ENCODE measurements at places on chromosomes 16 and 17.
A peak's percentile ranks its signal among the peaks of the same experiment; 100 is the strongest.

DNA sequence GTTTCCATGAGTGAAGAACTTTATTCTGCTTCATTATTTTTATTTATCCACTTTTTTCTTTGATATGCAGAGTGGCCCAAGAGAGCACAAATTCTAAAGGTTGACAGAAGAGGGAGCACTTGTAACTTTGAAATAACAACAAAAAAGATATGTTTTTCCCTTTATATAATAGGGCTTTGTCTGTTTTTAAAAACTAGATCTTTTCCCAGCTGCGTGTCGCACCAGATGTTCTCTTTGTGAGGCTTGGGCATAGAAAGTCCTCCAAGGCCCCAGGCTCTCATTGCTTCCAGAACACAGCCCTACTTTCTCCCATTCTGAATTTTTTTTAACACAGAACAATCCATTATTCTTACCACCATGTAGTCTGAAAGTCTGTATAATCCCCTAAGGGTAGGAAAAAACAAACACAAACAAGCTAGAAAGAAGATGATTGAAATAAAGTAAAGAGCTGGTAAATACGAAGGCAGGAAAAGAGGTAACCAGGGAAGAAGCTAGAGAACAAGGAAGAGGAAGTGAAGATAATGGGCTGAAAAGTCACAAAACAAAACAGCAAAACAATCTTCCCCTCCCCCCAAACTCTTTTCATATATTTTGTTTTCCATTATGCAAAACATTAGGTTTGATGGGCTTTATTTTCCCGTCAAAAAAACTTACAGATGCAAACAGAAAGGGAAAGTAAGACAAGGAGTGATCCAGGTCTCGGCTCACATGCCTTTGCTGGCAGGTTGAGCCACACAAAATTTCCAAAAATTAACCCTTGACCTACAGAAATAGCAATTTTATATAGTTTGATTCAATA is 160.4 kb downstream of the ABCA8 start:
- DNase-seq: no peak

- no peak for DNase-seq
These were observed 137.2 kb downstream of the C16orf78 start for GRCh38 chr16:49510654-49511305.

GRCh38 chr16:66416136-66416535 is 11.0 kb upstream of the BEAN1 start:
- no peak for DNase-seq

DNA sequence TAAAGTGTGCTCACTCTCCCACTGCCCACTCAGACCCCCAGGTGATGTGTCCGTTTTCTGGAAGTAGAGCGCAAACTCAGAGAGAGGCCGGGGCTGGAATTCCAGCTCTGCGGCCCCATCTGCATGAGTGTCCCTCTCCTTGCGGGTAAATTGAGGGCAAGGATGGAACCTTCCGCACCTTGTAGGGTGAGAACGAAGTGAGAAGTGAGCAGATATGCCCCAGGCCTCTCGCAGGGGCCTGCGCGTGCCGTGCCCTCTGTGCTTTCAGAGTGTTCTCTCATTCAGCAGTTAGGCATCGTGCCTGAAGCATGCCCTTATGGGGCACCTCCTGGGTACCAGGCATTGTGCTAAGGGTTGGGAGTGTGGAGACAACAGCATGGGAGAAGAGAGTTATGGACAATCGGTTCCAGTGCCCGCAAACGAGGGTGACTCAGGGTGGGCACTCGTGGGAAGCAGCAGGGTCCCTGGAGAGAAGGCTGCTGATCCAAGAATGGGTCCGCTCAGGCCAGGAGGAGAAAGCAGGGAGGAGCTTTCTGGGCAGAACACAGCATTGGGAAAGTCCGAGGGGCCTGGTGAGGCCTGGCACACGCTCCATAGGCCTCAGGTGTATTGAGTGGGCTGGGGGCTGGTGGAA is 23.8 kb downstream of the CMIP start:
- DNase-seq: no peak

DNA sequence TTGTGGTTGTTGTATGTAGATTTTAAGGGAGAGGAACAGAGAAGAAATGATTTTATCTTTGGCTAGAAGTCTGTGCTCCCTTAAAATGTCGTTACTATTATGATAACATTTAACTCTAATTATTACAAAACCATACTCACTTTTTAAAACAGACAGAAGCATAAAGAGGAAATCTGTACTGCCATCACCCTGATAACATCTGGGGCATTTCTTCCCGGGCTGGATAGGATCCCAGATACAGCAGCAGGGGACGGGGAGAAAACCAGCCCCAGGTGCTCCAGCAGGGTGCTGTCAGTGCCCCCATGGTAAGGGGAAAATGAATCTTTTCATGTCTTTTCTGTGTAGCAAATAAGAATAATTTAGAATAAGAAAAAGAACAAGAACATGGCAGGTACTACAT is 139.4 kb upstream of the IRX6 start:
- no peak for DNase-seq

- DNase-seq: no peak
These were observed 239.9 kb upstream of the TNRC6C start for GRCh38 chr17:77718669-77718961.

DNA sequence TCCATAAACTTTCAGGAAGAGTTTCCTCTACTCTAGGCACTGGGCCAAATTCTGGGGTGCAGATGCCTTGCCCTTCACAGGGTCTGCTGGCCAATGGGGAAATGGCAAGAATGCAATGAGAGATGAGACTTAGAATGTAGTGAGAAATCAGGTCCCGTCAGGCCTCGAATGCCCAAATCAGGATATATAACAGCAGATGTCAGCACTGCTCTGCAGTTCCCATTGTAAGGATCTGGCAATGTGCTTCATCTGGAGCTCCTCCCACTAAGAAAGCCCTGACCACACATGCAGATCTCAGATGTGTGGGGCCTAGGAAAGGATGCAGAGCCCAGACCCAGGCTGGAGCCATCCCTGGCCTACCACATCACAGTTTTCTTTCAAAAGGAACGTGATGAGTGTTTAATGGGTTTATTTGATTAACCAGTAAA is 13.9 kb upstream of the LPCAT2 start:
- no peak for DNase-seq

GRCh38 chr17:70028397-70028796 is 46.6 kb upstream of the KCNJ16 start:
- DNase-seq: no peak

DNA sequence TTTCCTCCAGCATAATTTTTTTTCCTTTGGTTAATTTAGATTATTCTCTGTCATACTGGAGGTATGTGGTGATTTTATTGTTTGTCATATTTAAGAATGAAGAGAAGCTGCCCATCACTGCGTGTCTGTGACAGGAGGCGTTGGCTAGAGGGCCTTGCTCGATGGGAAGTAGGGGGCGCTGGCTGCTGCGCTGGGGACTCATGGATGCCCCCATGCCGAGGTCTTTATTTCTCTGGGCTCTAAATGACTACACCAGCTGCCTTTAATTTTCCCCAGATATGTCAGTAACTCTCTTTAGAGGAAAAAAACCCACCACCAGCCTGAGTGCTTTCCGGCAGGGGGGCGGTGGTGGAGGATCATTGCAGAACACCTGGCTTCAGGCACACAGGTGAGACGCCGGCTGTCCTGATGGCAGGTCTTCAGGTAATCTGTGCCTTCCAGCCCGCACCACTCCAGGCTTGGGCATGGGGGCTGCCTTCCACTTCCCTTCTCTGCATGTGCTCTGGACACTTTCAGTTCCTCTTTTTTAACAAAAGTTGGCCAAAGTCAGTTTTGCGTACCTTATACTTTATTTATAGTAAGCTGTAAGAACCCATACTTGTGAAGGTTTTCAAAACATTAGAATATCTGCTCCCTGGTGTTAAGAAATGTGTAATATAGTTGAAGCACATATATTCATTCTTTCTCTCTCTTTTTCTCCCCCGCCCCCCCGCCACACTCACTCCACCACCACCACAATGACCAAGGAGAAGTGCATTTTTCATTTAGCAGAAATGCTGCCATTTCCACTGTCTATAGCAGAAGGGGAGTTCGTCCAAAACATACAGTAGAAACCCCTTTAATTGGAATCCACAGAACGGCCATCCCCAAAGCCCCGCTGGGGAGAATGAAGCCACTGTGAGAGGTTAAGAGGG is 192.7 kb downstream of the RPTOR start:
- peak; percentile 64 for DNase-seq

GRCh38 chr17:63460018-63460417 is 13.9 kb upstream of the CYB561 start:
- DNase-seq: no peak

DNA sequence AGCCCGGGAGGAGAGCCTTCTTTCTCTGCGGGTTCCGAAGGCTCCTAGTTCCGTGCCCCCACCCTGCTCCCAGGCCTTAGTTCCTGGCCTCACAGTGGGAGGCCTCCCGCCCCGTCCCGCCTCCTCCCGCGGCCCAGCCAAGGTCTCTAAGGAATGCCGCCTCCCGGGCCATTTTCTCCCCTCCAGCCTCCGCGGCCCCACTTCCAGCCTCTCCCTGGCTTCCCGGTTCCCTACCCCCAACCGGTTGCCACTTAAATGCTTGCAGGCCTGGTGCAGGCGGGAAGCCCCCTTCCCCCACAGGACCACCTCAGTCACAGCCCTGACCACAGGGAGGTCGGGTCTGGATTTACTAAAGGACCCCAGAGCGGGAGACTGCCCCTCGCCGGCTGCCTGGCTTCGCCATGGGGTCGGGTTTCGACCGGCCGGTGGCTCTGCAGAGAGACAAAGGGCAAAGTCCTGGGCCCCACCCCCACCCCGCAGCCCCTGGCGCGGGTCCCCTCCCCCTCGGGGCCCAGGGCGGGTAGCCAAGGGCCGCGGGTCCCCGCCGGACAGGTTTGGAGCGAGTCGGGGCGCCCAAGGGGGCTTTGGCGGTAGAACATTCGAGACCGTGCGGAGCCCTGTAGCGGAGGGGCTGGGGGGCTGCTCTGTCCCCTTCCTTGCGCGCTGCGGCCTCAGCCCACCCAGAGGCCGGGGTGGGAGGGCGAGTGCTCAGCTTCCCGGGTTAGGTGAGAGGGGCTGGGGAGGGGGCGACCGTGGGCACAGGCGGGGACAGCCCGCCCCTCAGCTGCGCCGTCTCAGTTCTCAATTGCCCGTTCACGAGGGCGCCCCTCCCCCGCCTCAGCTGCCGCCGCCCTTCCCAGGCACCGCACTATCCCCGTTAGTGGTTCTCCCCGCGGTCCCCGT is 16.4 kb downstream of the IGF2BP1 start:
- DNase-seq: no peak

DNA sequence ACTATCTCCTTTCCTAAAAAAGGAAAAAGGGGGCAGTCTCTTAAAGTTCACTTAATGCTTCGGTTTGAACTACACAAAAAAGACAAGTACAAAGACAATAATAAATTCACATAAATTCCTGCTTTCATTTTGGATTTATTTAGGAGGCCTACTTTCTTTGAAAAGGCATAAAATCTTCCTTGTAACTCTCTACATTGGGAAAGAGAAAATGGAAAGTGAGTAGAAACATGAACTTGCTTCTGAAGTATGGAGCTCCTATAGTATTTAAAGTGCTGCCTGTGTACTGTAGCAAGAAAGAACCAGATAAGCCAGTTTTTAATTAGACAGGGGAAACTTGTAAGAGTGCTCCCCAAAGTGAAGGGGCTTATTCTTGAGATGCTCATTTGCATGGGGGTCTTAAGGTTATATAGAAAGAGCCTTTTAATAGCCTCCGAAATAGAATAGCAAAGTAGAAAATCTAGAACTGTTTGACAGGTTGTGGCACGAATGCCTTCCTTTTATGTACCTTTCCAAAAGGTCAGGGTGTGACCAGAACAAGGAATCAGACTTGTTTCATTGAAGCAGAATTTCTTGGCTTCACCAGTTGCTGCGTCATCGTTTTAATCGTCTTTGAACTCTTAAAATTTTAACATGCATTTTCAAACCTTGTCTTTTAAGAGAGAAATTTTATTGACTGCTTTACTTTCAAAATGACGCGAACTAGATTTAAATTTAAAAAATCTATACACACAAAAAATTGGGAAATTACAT is 12.9 kb downstream of the GAN start:
- DNase-seq: no peak

GRCh38 chr16:57126411-57126810 is 34.0 kb downstream of the CPNE2 start:
- DNase-seq: no peak

- no peak for DNase-seq
These were observed 331.8 kb downstream of the TMEM114 start for GRCh38 chr16:8258523-8258922.

- DNase-seq: peak; percentile 78
These were observed 11.8 kb upstream of the SLFN13 start for GRCh38 chr17:35460354-35460851.

DNA sequence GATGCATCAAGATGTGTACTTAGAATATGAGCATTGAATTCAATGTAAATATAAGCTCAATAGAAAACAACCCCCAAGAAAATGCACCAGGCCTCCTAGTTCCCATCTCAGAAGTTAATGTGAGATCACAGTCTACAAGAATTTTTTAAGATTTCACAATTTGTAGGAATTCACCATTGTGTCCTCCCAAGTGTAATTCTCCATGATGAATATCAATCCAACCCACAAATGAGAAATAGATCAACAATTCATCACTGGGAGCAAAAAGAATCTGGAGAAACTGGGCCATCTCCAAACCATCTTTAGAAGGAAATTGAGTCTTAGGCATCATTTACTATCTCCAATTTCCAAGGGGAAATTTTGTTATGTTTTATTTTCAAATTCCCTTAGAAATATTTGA is 310.5 kb upstream of the GOT2 start:
- no peak for DNase-seq

DNA sequence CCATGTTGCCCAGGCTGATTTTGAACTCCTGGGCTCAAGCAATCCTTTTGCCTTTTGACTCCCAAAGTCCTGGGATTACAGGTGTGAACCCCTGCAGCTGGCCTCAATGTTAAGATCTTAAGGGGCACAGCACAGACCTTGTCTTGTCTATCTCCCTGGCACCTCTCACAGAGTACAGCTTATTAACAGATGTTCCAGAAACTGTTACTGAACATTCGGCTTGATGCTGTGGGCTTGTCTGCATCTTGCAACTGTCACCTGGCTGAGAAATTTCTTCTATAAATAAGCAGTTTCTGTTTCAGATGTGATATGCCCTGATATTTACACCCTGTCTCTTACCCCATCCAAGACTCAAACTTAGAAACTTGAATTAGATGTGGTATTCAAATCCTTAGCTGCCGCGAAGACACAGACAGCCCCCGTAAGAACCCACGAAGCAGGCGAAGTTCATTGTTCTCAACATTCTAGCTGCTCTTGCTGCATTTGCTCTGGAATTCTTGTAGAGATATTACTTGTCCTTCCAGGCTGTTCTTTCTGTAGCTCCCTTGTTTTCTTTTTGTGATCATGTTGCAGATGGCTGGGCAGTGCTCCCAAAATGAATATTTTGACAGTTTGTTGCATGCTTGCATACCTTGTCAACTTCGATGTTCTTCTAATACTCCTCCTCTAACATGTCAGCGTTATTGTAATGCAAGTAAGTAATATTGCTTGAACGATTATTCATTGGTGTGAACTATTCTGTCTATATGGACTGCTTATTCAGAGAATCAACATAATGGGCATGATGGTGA is at the start of gene TNFRSF17:
Gene TNFRSF17, plus strand, starts transcription at position 450 of the 791 bp plus-strand sequence. Its CDS starts 115 bp downstream, at position 565.
- no peak for DNase-seq

GRCh38 chr16:75060723-75061122 is 55.9 kb downstream of the LDHD start:
- DNase-seq: no peak

DNA sequence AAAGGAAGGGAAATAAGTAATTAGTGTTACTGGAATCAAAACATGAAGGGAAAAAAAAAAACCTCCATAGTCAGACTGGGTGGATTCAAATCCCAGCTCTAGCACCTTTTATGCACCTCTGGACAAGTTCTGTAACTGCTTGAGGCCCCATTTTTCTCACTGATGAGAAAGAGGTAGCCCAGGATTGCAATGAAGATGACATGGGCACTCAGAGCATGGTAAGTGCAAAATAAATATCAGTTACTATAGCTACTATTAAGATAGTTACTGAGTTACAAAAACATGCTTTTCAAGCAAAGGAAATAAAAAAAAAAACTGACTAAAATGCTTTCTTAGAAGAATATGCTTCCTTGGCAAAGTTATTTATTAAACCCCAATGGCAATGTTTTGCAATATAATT is 58.8 kb downstream of the CEP95 start:
- no peak for DNase-seq
